ENCODE measurements at places on chromosomes 3 and 15.

- H3K27me3 ChIP-seq = peaks cover 6% of the 10 kb centered on the region
- DNase-seq = no peak
- H3K36me3 ChIP-seq = no peaks in the 10 kb centered on the region
- no peak overlapping the region for H3K4me3 ChIP-seq
Observed at GRCh38 chr3:123488645-123489347, 39.9 kb upstream of the ADCY5 start.

DNA sequence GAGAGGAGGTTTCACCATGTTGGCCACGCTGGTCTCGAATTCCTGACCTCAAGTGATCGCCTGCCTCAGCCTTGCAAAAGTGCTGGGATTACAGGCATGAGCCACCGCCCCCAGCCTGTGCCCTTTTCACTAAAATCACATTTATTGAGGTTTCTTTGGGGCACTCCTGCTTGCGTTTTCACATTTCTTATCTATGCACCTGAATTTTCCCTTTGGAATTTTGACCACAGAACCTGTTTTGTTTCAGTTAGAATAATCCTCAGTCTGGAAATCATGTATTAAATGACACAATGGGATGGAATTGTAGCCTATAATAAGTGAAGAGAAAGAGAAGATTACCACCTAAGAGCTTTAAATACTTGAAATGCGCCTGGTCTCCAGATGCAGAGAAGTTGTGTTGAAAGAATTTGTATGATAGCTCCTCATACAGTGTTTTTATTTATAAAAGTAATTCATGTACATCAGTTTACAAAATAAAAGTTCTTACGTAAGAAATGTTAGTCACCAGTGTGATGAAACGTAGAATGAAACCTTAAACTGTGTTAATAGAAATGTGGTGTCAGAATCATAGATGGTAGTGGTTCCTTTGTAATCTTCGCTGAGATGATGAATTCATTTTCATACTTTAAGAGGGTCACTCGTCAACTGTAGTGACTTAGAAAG is 107.0 kb downstream of the TCF12 start:
- DNase-seq = no peak
- no peaks in the 10 kb centered on the region for H3K27me3 ChIP-seq
- H3K27ac ChIP-seq = no peak overlapping the region
- no peaks in the 10 kb centered on the region for H3K4me1 ChIP-seq

- H3K36me3 ChIP-seq = no peaks in the 10 kb centered on the region
- no peaks in the 10 kb centered on the region for H3K4me1 ChIP-seq
- no peak for DNase-seq
- no peak overlapping the region for H3K27ac ChIP-seq
- no peaks in the 10 kb centered on the region for H3K27me3 ChIP-seq
Observed at GRCh38 chr3:168951884-168952283, 711.6 kb downstream of the MECOM start.

- H3K27ac ChIP-seq = no peak overlapping the region
- H3K4me3 ChIP-seq = no peak overlapping the region
- DNase-seq = no peak
Observed at GRCh38 chr3:183862610-183863009, 22.1 kb downstream of the PARL start.

DNA sequence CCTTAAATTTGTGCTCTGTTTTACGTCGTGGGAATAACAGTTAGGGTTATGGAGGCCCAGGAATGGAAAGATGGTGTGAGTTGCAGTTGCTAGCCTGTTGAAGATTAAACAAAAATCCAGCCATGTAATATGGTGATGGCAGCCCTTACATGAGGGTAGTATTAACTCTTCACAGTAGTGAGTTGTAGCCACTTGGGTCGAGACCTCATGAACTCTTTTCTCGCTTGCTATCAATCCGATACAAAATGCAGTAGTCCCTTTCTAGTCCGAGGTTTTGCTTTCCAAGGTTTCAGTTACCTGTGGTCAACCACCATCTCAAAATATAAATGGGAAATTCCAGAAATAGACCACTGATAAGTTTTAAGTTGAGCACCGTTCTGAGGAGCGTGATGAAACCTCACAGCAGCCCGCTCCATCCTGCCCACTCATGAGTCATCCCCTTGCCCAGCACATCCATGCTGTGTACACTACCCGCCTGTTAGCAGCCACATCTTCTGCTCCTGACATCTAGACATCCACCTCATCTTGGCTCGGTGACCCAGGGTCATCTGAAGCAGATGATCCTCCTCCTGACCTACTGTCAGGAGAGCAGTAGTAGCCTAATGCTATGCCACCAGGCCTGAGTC is 177.9 kb downstream of the CDIN1 start:
- H3K27ac ChIP-seq = no peak overlapping the region
- no peak for DNase-seq
- H3K36me3 ChIP-seq = no peaks in the 10 kb centered on the region
- H3K4me3 ChIP-seq = no peak overlapping the region

Data from K562 (cell line).